ENCODE measurements at places on chromosomes 13 and 19.

GRCh38 chr19:45428384-45429231 lies 4.9 kb upstream of the ERCC1 start:
- peak; percentile 29 for DNase-seq

- DNase-seq = no peak
These were observed 94.6 kb upstream of the RFC3 start for GRCh38 chr13:33723365-33723764.

DNA sequence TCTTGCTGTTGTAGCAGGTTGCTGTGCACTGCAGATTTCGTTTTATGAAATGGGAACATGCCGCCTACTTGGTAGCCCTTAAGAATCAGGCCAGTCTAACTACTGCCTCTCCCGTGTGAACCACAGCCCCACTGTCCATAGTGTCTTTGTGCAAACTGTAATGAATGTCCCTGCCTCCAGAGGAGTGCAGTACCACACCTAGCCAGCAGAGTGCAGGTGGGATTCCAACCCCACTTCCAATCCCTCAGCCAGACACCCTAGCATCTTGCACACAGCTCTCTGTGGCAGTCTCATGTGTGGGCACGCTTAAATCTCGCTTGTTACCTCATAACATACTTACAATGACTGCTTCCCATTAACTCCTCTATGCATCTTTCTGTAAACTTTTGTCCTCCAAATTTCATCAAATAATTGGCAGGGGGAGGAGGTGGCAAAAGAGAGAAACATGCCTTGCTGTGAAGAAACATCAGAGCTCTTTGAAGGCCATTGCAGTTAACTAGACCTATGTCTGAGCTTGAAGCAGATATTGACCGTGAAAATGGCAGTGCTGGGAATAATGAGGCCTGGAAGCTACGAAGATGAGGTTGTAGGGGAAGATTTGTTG lies 47.2 kb downstream of the ZAR1L start:
- DNase-seq = peak; percentile 27

- no peak for DNase-seq
These were observed 148.9 kb downstream of the SIPA1L3 start for GRCh38 chr19:38055655-38056521.

DNA sequence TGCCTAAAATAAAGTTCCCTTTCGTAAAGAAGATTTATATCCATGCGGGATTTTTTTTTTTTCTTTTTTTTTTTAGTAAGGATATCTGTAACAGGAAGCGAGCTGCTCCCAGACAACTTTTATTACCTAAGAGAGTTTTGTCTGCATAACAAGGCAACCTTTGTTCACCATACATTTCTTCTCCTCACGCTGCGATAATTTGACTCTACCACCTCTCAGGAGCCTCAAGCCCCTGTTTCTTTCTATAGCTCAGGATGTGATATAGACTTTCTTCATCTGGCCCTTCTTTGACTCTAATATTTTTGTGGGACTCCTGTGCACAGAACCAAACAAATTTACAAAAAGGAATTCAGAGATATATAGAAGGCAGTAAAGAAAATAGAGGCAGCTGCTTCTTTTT lies 1053.7 kb upstream of the SPRY2 start:
- DNase-seq = no peak

DNA sequence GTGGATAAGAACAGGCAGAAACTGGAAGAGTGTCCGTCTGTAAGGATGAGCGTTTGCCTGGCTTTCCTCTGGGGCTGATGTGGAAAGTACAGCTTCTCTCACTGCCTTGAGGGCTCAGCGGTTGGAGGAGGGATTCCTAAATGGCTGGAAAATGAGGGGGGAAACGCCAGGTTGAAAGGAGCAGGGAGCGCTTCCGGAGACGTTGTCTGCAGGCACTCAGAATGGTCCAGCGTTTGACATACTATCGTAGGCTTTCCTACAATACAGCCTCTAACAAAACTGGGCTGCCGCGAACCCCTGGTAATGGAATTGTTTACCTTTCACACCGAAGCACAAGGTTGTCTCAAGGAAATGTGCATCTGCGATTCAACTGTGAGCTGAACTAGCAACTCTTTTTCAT lies 39.9 kb downstream of the MRPL57 start:
- no peak for DNase-seq

- DNase-seq = no peak
These were observed 3.0 kb downstream of the HSPB6 start for GRCh38 chr19:35753634-35754369.

DNA sequence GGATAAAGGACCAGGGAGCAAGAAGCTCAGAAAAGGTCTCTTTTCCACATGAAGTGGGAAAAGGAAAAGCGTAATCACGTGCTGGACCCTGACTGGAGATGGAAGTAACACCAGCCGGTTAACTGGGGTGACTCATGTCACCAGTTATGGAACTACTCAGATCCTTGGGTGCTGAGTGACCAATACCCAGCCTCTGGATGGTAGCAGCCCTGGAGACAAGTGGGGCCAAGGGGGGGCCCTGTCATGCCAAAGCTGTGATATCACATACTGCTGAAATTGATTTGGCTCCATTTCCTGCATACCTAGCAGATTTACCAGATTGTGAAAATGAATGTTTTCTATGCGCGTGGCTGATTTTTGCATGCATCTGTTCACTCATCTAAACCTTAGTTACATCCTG lies 158.9 kb downstream of the ZIC5 start:
- no peak for DNase-seq

DNA sequence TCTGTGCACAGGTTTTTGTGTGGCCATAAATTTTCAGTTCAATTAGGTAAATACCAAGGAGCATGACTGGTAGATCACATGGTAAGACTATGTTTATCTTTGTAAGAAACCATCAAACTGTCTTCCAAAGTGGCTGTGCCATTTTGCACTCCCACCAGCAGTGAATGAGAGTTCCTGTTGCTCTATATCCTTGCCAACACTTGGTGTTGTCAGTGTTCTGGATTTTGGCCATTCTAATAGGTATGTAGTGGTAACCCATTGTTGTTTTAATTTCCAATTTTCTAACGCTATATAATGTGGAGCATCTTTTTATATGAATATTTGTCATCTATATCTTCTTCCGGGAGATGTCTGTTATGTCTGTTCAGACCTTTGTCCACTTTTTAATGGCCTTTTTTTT lies 51.7 kb upstream of the MED4 start:
- DNase-seq = no peak

- DNase-seq = no peak
These were observed 89.9 kb downstream of the STK24 start for GRCh38 chr13:98487016-98487415.

DNA sequence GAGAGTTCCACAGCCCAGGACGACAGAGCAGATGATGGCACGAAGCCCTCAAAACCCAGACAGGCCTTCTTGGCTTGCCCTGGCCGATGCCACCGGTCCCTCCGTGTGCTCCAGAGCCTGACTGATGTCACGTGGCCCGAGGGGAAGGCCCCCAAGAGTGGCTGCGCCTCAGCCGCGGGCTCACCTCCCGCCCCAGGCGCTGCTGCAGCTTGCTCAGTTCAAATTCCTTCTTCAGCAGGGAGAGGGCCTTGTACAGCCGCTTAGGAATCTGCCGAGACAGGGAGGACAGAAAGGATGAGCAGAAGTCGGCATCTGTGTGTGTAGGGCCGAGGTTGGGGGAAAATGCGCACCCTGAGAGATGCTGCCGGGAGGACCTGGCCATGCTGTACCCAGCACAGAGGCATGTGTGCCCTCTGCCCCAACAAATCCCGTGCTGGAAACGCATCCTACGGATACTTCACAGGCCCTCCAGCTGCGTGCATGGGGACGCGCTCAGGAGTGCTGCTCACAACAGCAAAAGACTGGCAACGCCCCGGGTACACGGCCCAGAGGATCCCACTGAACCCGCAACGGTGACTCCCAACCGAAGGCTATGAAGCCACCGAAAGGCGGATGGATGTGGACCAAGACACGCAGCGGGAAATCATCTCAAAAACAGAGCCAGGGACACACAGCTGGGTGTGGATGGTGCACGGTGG lies 12.9 kb downstream of the LONP1 start:
- DNase-seq = no peak

- no peak for DNase-seq
These were observed 900 bp downstream of the KBTBD7 start for GRCh38 chr13:41193469-41193868.

- DNase-seq = no peak
These were observed 200.2 kb upstream of the SOX1 start for GRCh38 chr13:111866731-111867245.

GRCh38 chr19:5048727-5049553 lies 80.0 kb downstream of the KDM4B start:
- no peak for DNase-seq

DNA sequence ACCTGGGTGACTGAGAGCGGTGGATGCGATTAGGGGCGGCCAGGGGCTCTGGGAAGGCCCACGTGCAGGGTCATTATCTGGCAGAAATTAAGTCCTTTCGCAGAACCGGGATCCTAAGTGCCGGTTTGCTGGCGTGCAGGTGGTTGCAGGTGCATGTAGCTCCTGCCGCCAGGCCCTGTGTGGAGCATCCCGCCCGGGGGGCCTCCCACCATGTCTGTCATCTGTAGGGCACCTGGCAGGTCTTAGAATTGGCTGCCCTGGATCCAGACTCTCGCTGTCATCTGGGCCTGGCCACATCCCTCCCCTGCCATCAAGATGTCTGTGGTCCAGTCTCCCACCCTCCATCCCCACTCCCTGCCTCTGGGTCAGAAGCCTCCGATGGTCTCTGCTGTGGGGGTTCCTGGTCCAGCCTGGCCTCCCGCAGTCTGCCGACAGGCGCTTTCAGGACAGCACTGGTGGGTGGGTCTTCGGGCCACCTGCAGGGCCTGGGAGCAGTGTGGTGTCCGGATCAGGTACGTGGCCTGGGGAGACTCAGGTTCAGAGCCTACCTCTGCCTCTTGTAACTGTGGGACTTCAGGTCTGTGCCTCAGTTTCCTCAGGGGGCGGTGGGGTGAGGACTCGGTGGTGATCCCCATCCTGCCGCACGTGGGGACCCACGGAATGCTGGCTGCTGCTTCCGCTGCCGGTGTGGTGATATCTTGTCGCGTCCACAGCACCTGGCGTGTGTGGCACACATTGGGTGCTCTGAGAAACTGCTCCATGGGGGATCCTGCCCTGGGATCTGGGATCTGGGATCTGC lies 5.4 kb downstream of the GNA11 start:
- DNase-seq = no peak

- no peak for DNase-seq
These were observed 16.2 kb downstream of the ZIC2 start for GRCh38 chr13:99997702-99998214.

GRCh38 chr19:48481846-48482639 lies 12.9 kb downstream of the CYTH2 start:
- no peak for DNase-seq

GRCh38 chr13:109750221-109750775 lies 36.1 kb downstream of the IRS2 start:
- no peak for DNase-seq

- no peak for DNase-seq
These were observed 6.9 kb upstream of the ICAM4 start for GRCh38 chr19:10279737-10280442.

DNA sequence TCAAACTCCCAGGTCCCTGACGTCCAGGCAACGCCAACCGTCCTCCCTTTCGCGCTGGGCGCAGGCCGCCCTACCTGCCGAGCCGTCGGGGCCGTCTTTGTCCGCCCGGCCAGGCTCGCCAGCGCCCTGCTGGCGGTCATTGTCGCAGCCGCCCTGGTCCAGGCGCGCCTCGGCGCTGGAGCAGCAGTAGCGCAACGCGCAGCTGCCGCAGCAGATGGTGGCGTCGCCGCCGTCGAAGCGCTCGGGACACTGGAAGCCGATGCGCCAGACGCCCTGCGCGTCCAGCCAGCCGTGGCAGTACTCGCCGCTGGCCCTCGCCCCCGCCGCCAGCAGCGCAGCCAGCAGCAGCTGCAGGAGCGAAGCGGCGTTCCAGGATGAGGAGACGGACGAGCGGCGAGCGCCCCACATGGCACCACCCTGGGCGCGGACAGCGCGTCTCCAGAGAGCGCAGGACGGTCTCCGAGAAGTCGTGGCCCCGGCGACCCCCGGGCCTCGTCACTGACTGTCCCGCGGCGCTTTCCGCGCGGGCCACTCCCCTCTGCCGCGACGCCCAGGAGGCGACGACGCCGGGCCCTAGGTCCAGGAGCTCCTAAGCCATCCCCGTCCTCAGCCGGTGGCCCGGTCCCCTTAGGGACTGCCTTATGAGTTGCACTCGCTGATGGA lies 1.1 kb downstream of the SHISA2 start:
- DNase-seq = peak; percentile 52

- DNase-seq = peak; percentile 98
These were observed at the start of gene CALR for GRCh38 chr19:12937927-12938778. Gene CALR (plus strand): TSS chr19:12938609. CDS start chr19:12938680, 71 bp downstream.

- no peak for DNase-seq
These were observed 34.1 kb downstream of the DLEU7 start for GRCh38 chr13:50809133-50810090.

DNA sequence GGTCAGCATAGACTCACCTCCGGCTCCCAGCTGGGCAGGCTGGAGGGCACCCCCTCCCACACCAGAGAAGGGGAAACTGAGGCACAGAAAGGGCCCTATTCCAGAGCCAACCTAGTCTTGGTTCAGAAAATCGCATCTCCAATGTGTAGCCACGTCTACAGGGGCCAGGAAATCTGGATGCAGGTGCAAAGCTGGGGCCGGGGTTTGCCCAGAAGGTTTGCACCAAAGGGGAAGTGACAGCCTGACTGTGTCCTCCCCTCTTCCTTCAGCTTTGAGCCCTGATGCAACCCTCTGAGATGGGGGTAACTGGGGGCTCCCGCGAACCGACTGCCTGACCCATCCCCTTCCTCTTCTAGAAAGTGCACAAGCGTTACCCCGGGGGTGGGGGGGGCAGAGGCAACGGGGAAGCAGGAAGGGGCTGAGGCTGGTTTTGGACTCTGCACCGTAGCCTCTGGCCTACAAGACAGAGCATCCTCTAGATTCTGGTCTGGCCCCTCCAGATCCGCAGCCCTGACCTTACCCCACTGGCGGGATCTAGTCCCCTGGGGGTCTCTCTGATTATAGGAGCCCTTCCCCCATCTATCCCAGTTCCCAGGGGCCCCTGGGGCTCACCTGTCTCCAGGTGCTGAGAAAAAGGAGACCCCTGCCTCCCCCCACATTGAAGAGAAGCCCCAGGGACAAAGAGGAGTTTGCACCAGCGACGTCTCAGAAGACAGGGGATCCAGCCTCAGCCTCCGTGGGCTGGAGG lies 1.1 kb upstream of the ONECUT3 start:
- DNase-seq = no peak

DNA sequence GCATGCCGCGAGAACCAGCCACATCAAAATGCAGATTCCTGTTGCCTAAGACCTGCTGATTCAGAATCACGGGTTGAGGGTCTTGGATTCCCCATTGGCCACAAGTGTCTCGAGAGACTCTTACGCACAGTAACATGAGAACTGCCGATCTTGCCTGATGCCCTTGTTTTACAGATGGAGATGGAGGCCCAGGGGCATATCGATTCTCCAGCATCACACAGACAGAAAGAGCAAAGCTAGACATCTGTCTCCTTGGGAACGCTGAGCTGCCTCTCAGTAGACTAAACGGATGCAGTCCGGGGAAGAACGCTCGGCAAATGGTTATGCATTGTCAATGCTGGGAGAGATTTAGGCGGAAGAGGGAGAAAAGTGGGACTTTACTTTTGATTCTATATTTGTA lies 5.4 kb downstream of the NLRP12 start:
- DNase-seq = no peak

- no peak for DNase-seq
These were observed 1.6 kb upstream of the AZU1 start for GRCh38 chr19:825897-826644.

Data from progenitor cell of endocrine pancreas (in vitro differentiated cells).